Astrocyte (in vitro differentiated cells and primary cell): ENCODE measurements at places on chromosomes 7 and 10. TPM values are rescaled to one million over a fixed set of nuclear protein-coding genes. Genes with fewer than 3 reads are reported as not detected.

DYDC2 gene
- not detected in 2 replicates for total RNA-seq

LRIT1 gene
- total RNA-seq: not detected in 2 replicates

CLIP2 gene
- total RNA-seq: 31.4 and 35.4 TPM in 2 replicates

GOLGA7B gene
- 0.16 TPM in 1 of 2 replicates, not detected in the other for total RNA-seq

CLDN3 gene
- total RNA-seq: 0.68 TPM in 1 of 2 replicates, not detected in the other

SPDYE9 gene
- not detected in 2 replicates for total RNA-seq

IDI2 gene
- not detected in 2 replicates for total RNA-seq

NUTM2B gene
- total RNA-seq: 0.70 TPM in 1 of 2 replicates, not detected in the other

SUN3 gene
- total RNA-seq: not detected in 2 replicates

ANKRD1 gene
- total RNA-seq: 841 and 913 TPM in 2 replicates

SEMA3E gene
- total RNA-seq: 3.7 and 4.6 TPM in 2 replicates

SYT15 gene
- total RNA-seq: 1.2 and 1.4 TPM in 2 replicates
